ENCODE measurements at places on chromosomes 1 and 21. TPM values are rescaled to one million over a fixed set of nuclear protein-coding genes. Genes with fewer than 3 reads are reported as not detected.
A peak's percentile ranks its signal among the peaks of the same experiment; 100 is the strongest.

- no peak for DNase-seq
- H3K4me1 ChIP-seq, result no peaks in the 10 kb centered on the region
- H3K4me3 ChIP-seq, result no peak overlapping the region
- H3K36me3 ChIP-seq, result no peaks in the 10 kb centered on the region
- H3K27ac ChIP-seq, result no peak overlapping the region
Measured at GRCh38 chr1:162881590-162881989, 20.6 kb upstream of the CCDC190 start.

- no peak overlapping the region for H3K27ac ChIP-seq
- no peaks in the 10 kb centered on the region for H3K27me3 ChIP-seq
- H3K36me3 ChIP-seq, result no peaks in the 10 kb centered on the region
- no peak overlapping the region for H3K4me3 ChIP-seq
- DNase-seq, result no peak
Measured at GRCh38 chr1:45393718-45394302, 53.6 kb upstream of the MUTYH start.

- DNase-seq, result no peak
- H3K27me3 ChIP-seq, result no peaks in the 10 kb centered on the region
- H3K27ac ChIP-seq, result no peak overlapping the region
- H3K36me3 ChIP-seq, result no peaks in the 10 kb centered on the region
Measured at GRCh38 chr1:25744636-25745425, 55.2 kb upstream of the SELENON start.

GRCh38 chr1:6961905-6962477 is 176.7 kb downstream of the CAMTA1 start:
- H3K4me1 ChIP-seq, result peaks cover 5% of the 10 kb centered on the region
- H3K27me3 ChIP-seq, result peaks cover 6% of the 10 kb centered on the region
- no peak overlapping the region for H3K27ac ChIP-seq

DNA sequence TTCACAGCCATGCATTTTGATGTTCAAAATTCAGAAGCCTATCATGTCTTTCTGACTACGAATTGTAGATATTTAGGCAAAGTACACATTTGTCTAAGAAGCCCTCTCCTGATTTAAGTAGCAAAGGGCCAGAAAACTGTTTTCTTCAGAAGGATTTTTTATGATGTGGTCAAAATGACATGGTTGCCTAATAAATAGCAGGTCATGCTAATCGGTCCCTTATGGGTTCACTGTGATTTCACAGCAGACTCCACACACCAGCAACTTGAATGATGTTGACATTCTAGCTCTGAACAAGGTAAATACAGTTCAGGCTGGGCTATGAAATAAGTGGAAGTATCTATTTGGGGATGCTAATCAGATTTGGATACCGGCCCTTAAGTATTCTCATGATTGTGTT is 178.7 kb upstream of the DPYD start:
- H3K4me1 ChIP-seq, result no peaks in the 10 kb centered on the region
- no peaks in the 10 kb centered on the region for H3K36me3 ChIP-seq
- H3K27ac ChIP-seq, result no peak overlapping the region
- H3K4me3 ChIP-seq, result no peak overlapping the region

DNA sequence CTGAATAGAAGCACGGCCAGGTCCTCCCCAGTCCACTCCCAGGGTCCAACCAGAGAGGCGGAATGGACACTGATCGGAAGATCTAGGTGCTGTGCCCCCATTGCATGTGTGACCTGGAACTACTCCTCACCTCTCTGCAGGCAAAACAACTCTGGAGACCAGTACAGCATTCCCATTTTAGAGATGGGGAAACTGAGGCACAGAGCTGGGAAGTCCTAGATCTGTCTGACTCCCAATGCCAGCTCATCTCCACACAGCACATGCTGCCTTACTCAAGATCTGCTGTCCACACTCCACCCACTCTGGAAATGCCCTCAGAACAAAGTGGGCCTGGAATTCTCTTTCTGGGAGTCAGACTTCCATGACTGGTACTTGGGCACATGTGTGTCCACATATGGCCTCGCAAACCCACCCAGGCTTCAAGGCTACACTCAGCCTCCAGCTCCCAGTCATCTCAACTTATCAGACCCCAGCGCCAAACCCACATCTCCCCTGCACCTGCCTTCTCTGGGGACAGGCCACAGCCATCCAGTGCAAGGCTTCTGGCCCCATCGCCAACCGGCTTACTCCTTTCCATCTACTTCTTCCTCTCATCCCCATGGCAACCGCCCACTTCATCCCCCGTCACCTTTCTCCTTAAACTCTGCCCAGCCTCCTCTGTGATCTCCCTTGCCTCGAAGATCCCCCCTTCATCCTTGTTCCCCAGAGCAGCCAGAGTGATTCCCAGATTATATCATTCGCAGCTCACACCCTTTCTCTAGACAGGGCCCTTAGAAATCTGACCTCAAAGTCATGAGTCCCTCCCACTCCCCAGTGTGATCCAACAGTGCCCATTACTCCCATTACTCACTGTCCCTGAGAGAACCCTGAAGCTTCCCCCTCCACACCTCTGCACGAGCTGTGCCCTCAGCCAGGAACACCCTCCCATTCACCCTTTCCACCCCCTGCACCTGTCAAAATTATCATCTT is 2.7 kb downstream of the COL8A2 start:
- no peak for DNase-seq
- H3K27me3 ChIP-seq, result peaks cover 18% of the 10 kb centered on the region
- no peak overlapping the region for H3K27ac ChIP-seq
- H3K4me1 ChIP-seq, result no peaks in the 10 kb centered on the region
- H3K4me3 ChIP-seq, result no peak overlapping the region

DNA sequence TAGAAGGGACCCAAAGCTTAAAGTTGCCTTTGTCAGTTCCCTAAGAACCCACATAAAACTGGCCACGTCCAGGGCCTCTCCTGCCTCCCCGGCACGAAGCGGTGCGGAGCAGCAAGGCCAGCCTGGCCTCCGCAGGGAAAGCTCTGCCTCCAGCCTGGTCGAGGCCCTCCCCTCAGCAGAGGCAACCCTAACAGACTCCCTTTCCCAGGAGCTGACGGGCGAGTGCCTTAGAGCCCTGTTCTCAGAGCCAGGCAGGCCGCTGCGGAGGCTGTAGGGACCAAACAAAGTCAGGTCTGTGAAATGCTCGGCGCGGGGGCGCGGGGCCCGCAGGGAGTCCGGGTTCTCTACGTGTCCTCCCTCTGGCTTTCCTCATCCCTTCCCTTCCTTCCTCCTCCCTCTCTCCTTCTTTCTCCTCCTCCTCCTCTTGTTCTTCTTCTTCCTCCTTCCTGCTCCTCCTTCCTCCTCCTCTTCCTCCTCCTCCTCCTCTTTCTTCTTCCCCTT is 40.7 kb downstream of the RIPK4 start:
- no peaks in the 10 kb centered on the region for H3K36me3 ChIP-seq
- no peak overlapping the region for H3K4me3 ChIP-seq
- H3K27me3 ChIP-seq, result peaks cover 4% of the 10 kb centered on the region

GRCh38 chr1:214332946-214333798 is 52.2 kb downstream of the SMYD2 start:
- H3K36me3 ChIP-seq, result peaks cover 5% of the 10 kb centered on the region
- H3K4me3 ChIP-seq, result no peak overlapping the region
- no peak overlapping the region for H3K27ac ChIP-seq
- no peaks in the 10 kb centered on the region for H3K4me1 ChIP-seq
- DNase-seq, result no peak

- DNase-seq, result no peak
- no peaks in the 10 kb centered on the region for H3K4me1 ChIP-seq
- no peak overlapping the region for H3K4me3 ChIP-seq
- H3K27ac ChIP-seq, result no peak overlapping the region
- H3K27me3 ChIP-seq, result no peaks in the 10 kb centered on the region
Measured at GRCh38 chr21:41948078-41948895, 5.5 kb downstream of the C2CD2 start.

DNA sequence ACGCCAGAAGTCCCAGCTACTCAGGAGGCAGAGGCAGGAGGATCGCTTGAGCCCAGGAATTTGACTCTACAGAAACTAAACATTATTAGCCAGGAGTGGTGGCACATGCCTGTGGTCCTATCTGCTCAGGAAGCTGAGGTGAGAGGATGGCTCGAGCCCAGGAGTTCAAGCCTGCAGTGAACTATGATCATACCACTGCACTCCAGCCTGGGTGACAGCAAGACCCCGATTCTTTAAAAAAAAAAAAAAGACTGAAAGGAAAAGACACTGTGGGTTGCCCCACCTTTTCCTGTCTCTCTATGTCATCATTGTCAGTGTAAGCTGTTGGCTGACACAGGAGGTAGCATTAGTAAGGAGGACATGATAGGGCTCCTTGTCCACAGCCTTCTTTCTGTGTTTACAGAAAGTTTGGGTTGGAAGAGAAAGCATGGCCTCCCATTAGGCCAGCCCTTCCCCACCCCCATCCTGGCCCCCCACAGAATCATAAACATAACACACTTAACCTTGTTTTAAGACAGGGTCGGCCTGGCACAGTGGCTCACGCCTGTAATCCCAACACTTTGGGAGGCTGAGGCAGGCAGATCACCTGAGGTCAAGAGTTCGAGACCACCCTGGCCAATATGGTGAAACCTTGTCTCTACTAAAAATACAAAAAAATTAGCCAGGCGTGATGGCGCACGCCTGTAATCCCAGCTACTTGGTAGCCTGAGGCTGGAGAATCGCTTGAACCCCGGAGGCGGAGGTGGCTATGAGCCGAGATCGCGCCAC is 20.6 kb upstream of the RCAN3 start:
- peak; percentile 60 for DNase-seq
- peak overlapping the region; percentile 32 for H3K4me3 ChIP-seq
- H3K4me1 ChIP-seq, result peaks cover 73% of the 10 kb centered on the region
- no peaks in the 10 kb centered on the region for H3K36me3 ChIP-seq

GRCh38 chr1:175885326-175885725 is 141.9 kb upstream of the TNR start:
- no peaks in the 10 kb centered on the region for H3K27me3 ChIP-seq
- DNase-seq, result no peak
- no peak overlapping the region for H3K4me3 ChIP-seq

DNA sequence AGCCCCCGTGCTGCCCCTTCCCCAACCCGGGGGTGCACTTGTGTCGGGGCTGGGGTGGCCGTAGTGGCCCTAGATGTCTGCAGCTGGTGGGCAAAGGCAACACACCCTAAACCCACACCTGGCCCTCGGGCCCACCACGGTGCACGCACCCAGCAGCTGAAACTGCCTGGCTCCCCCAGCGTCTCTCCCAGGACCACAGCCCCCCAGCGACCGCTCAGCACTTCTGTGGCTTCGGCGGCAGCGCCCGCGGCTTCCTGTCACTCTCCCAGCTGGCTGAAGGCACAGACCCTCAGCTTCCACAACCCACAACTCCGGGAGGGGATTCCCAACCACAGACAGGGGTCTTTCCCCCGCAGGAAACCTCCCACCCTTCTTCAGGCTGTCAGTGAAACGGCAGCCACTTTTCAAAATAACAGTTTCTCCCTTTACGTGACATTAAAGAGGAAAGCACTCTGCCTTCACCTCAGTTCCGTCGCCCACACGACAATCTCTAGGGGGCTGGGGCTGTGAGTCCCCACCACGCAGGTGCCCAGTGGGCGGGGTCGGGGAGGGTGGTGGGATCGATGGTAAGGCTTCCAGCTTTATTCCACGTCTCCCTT is 40.7 kb upstream of the COL6A2 start:
- no peak overlapping the region for H3K4me3 ChIP-seq
- peaks cover 13% of the 10 kb centered on the region for H3K4me1 ChIP-seq
- no peak for DNase-seq
- H3K27ac ChIP-seq, result no peak overlapping the region
- H3K36me3 ChIP-seq, result no peaks in the 10 kb centered on the region

GRCh38 chr1:40895601-40896000 is 33.4 kb upstream of the CITED4 start:
- no peaks in the 10 kb centered on the region for H3K27me3 ChIP-seq
- H3K36me3 ChIP-seq, result no peaks in the 10 kb centered on the region
- no peak overlapping the region for H3K27ac ChIP-seq
- H3K4me1 ChIP-seq, result no peaks in the 10 kb centered on the region
- no peak overlapping the region for H3K4me3 ChIP-seq

The GBP6 gene
- total RNA-seq, result 0.13 TPM
